ENCODE measurements at places on chromosomes 13 and 19. TPM values are rescaled to one million over a fixed set of nuclear protein-coding genes. Genes with fewer than 3 reads are reported as not detected.

GRCh38 chr13:112768795-112769481 is 79.1 kb downstream of the ATP11A start:
- no peak for DNase-seq

- DNase-seq: no peak
Observed at GRCh38 chr13:44230071-44230470, 143.6 kb upstream of the SERP2 start.

- DNase-seq: no peak
Observed at GRCh38 chr13:75404726-75405125, 77.2 kb downstream of the TBC1D4 start.

DNA sequence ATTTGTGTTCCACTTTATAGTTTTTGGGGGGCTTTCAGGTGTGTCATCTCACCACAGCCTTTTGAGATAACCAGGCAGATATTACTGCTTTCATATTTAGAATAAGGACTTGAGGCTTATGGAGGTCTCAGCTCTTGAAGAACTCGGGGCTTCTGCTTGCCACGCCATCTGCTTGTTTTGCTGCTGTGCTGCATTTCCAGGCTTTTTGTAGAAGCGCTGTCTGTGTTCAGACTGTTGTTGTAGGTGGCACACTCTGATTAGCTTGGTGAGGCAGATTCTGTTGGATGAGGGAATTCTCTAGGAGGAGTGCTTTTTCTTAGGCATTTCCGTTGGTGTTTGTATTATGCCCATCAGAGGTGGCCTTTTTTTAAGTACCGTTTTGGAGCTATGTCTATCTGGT is 57.2 kb downstream of the WASF3 start:
- DNase-seq: no peak

DNA sequence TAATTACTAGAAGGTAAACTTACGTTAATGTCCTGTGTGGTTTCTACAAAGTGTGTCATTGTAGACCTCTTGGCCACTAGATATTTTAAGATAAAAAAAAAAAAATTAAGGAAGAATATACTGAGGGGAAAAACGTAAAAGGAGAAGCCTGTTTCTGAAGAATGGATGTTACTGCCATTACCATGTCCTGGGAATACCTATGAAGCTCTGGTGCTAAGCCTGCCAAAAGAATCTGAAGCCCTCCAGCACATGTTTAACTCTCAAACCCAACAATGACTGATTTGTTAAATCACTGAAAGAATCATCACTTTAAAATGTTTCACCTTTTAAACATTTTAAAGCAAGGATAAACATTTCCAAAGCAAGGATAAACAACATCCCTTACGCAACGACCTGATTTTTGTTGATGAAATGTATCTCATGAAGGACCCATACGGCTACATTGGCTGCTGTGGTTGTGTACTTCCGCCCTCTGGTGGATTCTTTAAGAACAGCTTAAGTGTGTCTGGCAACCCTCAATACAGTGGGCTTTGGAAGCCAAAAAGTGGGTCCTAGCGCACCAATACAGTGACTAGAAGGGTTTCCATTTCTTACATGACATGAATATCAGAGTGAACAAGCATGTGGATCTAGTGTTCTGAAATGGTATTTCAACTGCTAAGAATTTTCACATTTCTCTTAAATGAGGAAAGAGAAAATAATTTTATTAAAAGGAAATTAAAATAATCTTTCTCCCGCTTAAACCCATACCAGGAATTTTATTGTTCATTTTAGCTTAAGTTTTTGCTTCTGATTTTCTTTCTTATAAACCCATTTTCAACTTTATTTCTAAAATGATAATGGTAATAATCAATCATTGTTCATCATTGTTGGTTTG is 74.5 kb upstream of the RAP2A start:
- DNase-seq: no peak

- DNase-seq: no peak
Observed at GRCh38 chr19:23070353-23071146, 46.3 kb upstream of the ZNF730 start.

- no peak for DNase-seq
Observed at GRCh38 chr19:38650172-38650775, 2.8 kb downstream of the ACTN4 start.

DNA sequence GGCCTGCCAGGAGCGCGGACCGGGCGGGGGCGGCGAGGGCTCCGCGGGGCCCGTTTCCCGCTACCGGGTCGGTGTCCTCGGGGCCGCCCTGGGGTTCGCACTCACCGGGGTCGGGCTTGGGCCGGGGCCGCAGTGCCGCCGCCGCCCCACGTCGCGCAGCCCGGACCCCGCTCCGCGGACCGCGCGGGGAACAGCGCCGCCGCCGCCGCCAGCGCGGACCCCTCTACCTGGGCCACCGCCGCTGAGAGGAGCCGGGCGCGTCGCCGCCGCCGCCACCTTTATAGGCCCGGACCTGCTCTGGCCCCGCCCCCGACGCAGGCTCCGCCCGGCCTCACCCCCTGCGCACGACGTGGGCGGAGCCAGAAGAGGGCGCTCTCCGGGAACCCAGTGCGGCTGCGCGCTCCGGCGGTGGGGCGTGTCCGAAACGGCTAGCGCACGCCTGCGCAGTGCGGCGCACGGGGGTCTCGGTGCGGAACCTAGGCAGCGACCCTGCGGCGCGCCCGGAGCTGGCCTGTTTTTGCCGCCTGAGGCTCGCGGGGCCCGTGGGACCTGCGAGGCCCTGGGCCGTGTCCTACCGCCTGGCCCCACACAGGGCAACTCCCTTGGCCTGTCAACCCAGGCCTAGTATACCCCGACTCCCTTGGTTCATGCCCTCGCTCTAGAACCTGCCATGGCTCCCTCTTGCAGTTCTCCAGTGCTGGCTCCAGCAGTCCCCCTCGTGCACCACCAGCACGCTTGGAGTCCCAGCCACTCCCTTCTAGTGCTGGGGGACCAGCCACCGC is at the start of gene MKNK2:
Gene MKNK2, minus strand, starts transcription at position 254 of the 782 bp plus-strand sequence. CDS start 393 bp downstream, outside the sequence.
- peak; percentile 99 for DNase-seq

Gene PSPN
- total RNA-seq: 4.8 TPM

Gene ONECUT3
- 5.9 TPM for total RNA-seq

Gene KLK10
- total RNA-seq: 2.2 TPM

Gene SBK2
- not detected for total RNA-seq

Gene ZNF235
- 11.2 TPM for total RNA-seq

Data from type B pancreatic cell (in vitro differentiated cells).